ENCODE measurements at places on chromosomes 3 and 15. TPM values are rescaled to one million over a fixed set of nuclear protein-coding genes. Genes with fewer than 3 reads are reported as not detected.

The AMIGO3 gene
- 1.2 TPM for total RNA-seq

The LTK gene
- total RNA-seq = 1.2 TPM

The FBXW12 gene
- total RNA-seq = not detected

The ECE2 gene
- not detected for total RNA-seq

The ACOX2 gene
- 8.9 TPM for total RNA-seq

The MEX3B gene
- 2.9 TPM for total RNA-seq

The DPPA4 gene
- not detected for total RNA-seq

The OCA2 gene
- not detected for total RNA-seq

The FBXO22 gene
- 53.5 TPM for total RNA-seq

The PATL2 gene
- not detected for total RNA-seq

The IP6K1 gene
- total RNA-seq = 25.1 TPM

The ITGA11 gene
- 0.86 TPM for total RNA-seq

The EIF5A2 gene
- 9.4 TPM for total RNA-seq

The ACKR2 gene
- under 0.01 TPM for total RNA-seq

The PPP1R14D gene
- not detected for total RNA-seq

The CLDN16 gene
- 0.35 TPM for total RNA-seq

The ZPLD1 gene
- not detected for total RNA-seq

The CDC25A gene
- 1.2 TPM for total RNA-seq

The TOP2B gene
- 52.2 TPM for total RNA-seq

The PAQR9 gene
- total RNA-seq = not detected

The LRRC15 gene
- total RNA-seq = under 0.01 TPM

The LDHAL6B gene
- total RNA-seq = not detected

The CHRNA5 gene
- total RNA-seq = 1.2 TPM

The BFSP2 gene
- not detected for total RNA-seq

The CXCR6 gene
- not detected for total RNA-seq

The PLSCR4 gene
- 22.5 TPM for total RNA-seq

The AADACL2 gene
- total RNA-seq = not detected

The MCTP2 gene
- total RNA-seq = 0.18 TPM

The GOLGA8S gene
- not detected for total RNA-seq

The CTXN2 gene
- not detected for total RNA-seq

The CDCP1 gene
- total RNA-seq = 7.2 TPM

The GHSR gene
- not detected for total RNA-seq

The CCDC39 gene
- not detected for total RNA-seq

The TMEM89 gene
- total RNA-seq = not detected

The PRICKLE2 gene
- 7.5 TPM for total RNA-seq

The NUP210 gene
- not detected for total RNA-seq

The GABRB3 gene
- total RNA-seq = 0.71 TPM

The ROBO2 gene
- total RNA-seq = not detected

The PIGZ gene
- total RNA-seq = 2.1 TPM

The THUMPD3 gene
- 36.9 TPM for total RNA-seq

The FAM81A gene
- 0.29 TPM for total RNA-seq

The SERPINI1 gene
- 1.4 TPM for total RNA-seq

The HHATL gene
- not detected for total RNA-seq

The EAF2 gene
- total RNA-seq = 1.4 TPM

The C3orf20 gene
- not detected for total RNA-seq

The ISLR2 gene
- not detected for total RNA-seq

The UCN2 gene
- not detected for total RNA-seq

The AHSG gene
- total RNA-seq = not detected

The TMEM45A gene
- 20.6 TPM for total RNA-seq

The CCR9 gene
- not detected for total RNA-seq

The C3orf22 gene
- total RNA-seq = not detected

The UNC13C gene
- not detected for total RNA-seq

The TMEM207 gene
- total RNA-seq = not detected

The SMCO1 gene
- total RNA-seq = not detected

The GPR149 gene
- not detected for total RNA-seq

All from myometrial cell (primary cell).